Foreskin melanocyte (primary cell): ENCODE measurements at places on chromosomes 5 and 9.

GRCh38 chr5:89954916-89955315 lies 454.6 kb downstream of the CETN3 start:
- DNase-seq, result no peak

- no peak for DNase-seq
Observed at GRCh38 chr5:82246960-82247574, 31.1 kb downstream of the RPS23 start.

- no peak for DNase-seq
Observed at GRCh38 chr5:94268226-94268625, 350.2 kb downstream of the KIAA0825 start.

DNA sequence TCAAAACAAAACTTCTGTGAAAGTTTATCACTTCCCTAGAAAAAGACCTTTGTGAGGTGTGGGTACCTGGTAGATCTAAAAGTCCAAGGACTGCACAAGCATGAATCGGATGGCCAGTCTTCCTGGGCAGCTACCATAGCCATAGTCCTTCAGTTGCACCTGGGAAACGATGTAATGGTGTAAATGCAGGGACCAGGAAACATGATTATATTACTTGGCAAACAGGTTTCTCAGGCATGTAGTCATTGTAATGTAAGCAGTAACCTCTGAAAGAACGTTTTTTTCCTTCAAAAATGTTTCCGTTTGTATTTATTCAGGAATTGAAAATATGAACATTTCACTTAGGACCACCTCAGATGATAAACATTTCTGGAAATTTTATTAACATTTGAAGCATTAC lies 433.4 kb downstream of the DTWD2 start:
- no peak for DNase-seq

- no peak for DNase-seq
Observed at GRCh38 chr9:8484597-8485191, 685.1 kb upstream of the DMAC1 start.

DNA sequence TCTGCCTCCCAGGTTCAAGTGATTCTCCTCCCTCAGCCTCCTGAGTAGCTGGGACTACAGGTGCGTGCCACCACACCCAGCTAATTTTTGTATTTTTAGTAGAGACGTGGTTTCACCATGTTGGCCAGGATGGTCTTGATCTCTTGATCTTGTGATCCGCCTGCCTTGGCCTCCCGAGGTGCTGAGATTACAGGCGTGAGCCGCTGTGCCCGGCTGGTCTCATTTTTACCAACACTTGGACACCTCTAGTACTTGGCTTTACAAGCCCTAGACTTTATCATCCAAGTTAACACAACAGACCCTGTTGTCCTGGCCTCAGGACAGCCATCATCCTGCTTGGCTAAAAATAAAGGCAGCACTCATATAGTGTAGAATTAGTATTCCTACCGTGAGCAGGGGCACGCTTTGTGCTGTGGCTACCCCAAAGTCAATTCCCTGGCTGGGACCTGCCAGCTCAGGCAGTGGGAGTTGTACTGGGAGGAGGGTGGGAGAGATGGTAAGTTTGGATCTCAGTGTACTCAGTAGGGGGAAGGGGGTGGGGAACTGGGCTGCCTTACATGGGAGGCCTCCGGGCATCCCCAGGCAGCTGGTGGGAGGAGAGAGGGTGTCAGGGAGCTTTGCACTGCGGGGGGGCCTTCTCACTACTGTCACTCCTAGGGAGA lies 6.6 kb downstream of the PDZD2 start:
- DNase-seq, result no peak

DNA sequence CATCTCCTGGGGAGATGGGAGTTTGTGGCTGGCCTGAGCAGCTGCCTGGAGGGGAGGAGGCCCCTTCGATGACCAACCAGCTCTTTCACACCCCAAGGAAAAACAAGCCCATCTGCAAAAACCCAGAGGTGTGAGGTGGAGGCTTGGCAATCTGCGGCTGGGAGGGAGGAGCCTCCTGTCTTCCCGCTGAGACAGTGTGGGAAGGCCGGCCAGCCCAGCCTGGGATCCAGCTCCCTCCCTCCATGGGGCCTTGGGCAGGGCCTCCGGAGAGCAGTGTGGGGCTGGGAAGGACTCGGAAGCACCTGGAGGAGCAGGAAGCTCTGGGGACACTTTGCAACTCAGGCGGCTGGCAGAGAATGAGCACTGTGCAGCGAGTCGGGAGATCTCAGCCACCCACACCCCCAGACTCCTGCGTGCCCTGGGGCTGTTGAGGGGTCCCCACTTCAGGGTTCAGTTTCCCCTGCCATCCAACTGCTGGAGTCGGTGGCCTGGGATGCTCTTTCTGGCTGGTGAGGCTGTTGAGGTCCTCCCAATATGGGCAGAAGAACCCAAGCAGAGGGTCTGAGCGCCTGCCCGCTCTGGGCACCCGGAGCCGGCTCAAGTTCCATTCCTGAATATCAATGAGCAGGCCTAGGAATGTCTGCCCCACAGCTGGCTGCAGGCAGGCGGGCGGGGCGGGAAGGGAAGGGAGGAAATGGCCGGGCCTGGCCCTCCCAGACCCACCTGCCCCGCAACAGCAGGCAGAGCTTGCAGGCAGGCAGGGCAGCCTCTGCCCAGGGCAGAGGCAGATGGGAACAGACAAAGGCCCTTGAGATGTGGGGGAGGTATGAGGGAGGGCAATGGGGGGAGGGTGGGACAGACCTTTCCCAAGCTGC lies 101.1 kb downstream of the FGF18 start:
- no peak for DNase-seq

DNA sequence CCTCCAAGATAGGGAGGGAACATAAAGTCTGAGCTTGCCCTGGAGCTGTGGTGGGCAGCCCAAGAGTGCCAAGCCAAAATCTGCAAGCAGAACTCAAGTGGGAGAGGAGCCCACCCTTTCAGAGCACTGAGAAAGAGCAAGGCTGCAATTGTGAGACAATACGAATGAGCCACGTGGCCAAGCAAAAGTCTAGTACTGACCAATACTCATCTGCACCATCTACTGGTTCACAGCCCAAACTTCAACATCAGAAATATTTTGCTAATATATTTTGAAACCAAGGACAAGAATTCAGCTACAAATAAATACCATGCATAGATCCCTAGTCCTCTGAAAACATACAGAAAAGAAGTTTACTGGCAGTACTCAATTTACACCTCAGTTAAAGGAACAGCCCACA lies 696.2 kb upstream of the COX7C start:
- DNase-seq, result no peak

DNA sequence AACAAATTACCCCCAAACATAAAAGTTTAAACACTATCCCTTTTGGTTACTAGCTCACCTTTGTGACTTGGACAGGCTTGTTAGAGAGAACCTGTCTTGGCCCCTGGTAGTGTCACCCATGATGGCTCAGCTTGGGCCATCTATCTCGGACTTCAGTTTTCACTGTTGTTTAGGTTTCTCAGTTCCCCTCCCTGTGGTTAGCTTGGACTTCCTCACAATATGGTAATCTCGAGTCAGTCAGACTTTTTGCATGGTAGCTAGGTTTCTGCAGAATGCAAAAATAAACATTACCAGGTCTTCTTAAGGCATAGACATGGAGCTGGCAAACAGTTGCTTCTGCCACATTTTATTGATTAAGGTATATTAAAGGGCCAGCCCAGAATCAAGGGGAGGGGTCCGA lies 324.3 kb upstream of the RORB start:
- no peak for DNase-seq

- DNase-seq, result no peak
Observed at GRCh38 chr5:1489754-1490153, 34.0 kb downstream of the LPCAT1 start.

GRCh38 chr5:148806520-148806931 lies 19.9 kb upstream of the ADRB2 start:
- no peak for DNase-seq

- DNase-seq, result no peak
Observed at GRCh38 chr5:35876454-35876853, 19.8 kb downstream of the IL7R start.

DNA sequence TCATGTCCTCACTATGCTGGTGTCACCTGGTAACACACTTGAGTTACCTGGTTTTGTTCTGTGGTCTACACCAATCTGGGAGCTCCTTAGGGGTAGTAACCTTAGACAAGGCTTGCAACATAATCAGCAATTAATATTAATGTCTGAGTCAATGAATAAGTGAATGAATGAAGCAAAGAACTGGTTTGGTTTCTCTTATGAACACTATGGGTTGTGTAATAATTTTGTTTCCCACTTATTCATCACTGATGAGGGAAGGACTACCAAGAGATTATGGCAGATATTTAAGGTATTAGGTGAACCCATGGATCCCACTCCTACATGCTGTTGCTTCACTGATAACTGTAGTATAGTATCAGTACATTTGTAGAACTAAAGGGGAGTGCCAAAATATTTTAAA lies 116.0 kb downstream of the SLC12A2 start:
- no peak for DNase-seq

- DNase-seq, result no peak
Observed at GRCh38 chr5:66739021-66739420, 142.8 kb downstream of the MAST4 start.

GRCh38 chr5:23014266-23014665 lies 161.1 kb upstream of the CDH12 start:
- DNase-seq, result no peak

GRCh38 chr9:16869882-16870595 lies 431 bp downstream of the BNC2 start:
- DNase-seq, result no peak

DNA sequence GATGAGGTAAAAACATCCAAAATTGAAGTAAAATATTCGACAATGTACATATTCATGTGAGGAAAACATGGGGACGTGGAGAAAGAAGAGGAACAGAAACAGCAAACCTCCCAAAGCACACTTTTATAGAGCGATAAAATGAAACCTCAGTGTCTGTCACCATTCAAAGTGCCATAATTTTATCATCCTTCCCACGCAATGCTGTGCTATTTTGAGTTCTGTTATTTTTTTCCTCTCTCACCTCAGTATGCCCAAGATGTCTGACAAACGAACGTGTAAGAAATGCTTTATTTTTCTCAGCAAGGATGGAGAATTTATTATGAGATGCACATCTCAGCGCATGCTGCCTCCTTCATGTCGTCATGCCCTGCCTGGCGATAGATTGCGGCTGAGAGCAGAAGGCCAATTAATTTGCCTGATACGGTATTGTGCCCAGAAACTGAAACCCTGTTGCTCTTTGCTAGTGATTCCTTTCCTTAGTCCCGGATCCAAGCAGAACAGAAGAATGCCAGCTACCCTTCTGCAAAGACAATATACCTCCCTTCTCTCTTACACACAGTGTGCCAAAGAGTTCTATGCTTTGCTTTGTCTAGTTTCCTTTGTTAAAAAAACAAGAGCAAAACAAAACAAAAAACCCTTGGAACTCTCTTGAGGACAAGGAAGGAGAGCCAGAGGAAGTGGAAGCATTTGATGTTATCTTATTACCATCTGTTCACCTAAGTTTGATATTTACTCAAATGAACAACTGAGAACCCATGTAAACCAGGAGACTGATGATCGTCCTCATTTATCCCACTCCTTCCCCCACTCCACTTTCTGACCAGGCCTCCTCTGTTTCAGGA lies 192.4 kb downstream of the SEMA6A start:
- no peak for DNase-seq

- no peak for DNase-seq
Observed at GRCh38 chr5:15496886-15497285, 3.1 kb upstream of the FBXL7 start.

DNA sequence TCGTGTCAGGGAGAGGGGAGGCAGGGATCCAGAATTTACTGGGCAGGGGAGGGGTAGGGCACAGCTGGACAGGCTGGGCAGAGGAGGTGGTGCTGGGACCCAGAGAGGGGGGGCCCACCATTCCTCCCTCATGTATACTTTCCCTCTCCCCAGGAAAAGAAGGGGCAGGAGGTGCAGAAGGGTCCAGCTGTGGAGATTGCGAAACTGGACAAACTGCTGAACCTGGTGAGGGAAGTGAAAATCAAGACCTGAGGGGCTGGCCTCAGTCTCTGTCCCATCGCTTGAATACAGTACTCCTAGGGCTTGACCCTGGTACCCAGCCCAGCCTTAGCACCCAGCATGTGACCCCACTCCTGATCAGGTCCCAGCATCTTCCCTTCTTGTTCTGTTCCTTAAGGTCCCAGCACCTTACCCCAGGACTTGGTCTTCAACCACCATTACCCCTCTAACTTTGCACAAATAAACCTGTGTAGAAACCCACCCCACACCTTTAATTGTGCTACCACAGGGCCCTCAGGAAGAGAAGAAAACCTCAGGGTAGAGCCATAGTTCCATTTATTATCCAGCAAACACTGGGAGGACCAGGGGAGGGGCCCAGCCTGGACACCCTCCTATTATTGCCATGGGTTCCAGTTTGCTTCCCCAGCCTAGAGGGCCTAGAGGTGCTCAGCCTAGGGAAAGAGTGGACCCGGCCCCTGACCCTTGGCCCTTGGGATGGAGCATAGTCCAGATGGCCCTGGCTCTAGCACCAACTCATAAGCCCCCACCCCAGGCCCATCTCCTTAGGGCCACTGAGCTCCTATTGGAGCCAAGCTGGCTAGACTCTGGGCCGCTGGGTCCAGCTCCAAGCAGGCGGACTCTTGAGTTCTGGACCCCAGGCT lies 2.0 kb downstream of the ENHO start:
- no peak for DNase-seq

DNA sequence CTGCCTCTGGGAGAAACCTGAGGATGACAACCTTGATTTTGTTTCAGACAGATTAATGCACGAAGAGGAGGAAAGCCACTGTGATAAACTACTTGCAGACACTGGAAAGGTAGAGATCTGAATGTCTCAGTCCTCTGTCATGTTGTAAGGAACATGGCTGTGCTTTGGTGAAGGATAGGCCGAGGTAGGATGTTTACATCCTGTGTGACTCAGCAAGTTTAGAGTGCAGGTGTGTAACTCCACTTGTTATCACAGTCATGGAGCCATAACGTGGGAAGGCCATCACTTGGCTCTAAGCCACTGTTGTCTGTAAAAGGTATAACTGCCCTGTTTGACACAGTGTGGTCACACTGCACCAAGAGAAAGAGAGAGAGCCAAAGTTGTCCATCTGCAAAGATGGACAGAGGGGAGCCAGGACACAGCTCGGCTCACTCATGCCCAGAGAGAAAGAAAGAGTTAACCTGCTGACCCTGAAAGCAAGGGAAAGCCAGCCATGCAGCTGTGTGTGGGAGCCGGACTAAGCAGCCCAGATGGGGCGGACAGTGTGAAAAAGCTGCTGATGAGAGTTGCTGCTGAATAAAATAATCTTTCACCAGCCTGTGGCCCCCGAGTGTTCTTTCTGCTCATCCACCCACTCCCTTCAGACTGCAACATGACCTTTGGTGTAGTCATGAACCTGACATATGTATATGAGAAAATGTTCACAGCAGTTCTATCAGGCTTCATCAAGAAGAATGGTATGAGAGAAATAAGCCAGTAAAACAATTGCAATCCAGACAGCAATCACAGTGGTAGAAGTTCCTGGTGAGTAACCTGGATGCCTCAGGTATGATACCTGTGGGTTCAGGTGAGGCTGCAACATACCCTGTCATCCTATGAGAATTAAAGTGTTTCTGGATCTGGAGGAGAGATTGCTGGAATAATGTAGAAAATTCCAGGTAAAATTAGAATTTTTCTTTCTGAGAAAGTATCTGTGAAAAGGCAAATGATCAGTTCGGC lies 115.9 kb downstream of the TARS1 start:
- DNase-seq, result no peak

GRCh38 chr5:39730006-39730405 lies 305.2 kb upstream of the DAB2 start:
- peak; percentile 80 for DNase-seq

- DNase-seq, result no peak
Observed at GRCh38 chr9:109411069-109411761, 86.9 kb downstream of the PTPN3 start.

GRCh38 chr5:88930335-88930734 lies 47.4 kb upstream of the MEF2C start:
- no peak for DNase-seq

- no peak for DNase-seq
Observed at GRCh38 chr9:82891321-82891720, 171.6 kb downstream of the RASEF start.

GRCh38 chr9:104977580-104977979 lies 49.6 kb upstream of the ABCA1 start:
- no peak for DNase-seq
